HepG2 (cell line): ENCODE measurements at places on chromosomes 1 and 21. TPM values are rescaled to one million over a fixed set of nuclear protein-coding genes. Genes with fewer than 3 reads are reported as not detected.
A peak's percentile ranks its signal among the peaks of the same experiment; 100 is the strongest.

GRCh38 chr1:235888119-235888643, 21.5 kb upstream of the LYST start:
- DNase-seq = no peak
- H3K4me1 ChIP-seq = peaks cover 24% of the 10 kb centered on the region
- no peaks in the 10 kb centered on the region for H3K36me3 ChIP-seq
- no peak overlapping the region for H3K4me3 ChIP-seq
- H3K27me3 ChIP-seq = no peaks in the 10 kb centered on the region

DNA sequence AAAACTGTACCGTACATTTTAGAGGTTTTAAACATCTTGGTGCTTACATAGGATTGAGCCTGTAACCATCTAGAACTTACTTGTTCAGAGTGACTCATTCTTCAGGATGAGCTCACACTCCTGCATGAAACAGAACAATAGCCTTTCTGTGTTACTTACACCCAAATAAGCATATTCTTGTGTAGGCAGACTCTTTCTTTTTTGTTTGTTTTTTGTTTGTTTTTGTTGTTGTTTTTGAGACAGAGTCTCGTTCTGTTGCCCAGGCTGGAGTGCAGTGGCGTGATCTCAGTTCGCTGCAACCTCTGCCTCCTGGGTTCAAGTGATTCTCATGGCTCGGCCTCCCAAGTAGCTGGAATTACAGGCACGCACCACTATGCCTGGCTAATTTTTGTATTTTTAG, 3.8 kb upstream of the CA6 start:
- H3K4me3 ChIP-seq = no peak overlapping the region
- no peaks in the 10 kb centered on the region for H3K36me3 ChIP-seq
- DNase-seq = peak; percentile 72

DNA sequence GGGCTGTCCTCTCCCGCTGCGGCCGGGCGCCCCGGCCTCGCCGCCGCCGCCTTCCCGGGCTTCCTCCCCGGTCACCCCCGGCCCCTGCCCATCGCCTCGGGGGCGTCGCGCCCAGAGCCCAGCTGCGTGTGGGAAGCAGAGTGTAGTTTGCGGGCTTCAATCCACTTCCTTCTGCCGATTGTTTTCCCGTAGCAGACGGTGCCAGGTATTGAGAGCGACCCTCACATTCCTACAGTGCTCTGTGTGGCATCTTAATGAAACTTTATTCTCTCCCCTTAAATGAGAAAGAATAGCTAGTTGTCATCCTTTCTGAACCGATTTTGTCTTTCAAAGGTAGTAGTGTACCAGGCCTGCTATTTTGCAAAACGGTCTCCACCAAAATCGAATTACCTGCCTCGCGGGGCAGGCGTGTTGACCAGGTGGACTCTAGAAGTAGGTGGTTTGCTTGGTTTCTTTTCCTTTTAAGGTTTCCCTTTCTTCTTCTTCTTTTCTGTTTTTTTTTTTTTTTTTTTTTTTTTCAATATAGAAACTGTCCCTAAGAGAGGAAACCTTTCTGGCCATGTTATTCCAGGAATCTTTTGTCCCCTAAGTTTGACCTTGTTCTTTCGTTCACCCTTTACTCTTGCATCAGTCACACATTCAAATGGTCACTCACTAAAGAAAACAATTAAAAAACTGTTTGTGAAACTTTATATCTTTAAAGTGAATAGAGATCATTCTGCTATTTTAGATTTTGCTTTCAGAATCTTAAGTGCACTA, 881 bp downstream of the USP25 start:
- no peak for DNase-seq
- H3K4me1 ChIP-seq = peaks cover 18% of the 10 kb centered on the region
- H3K27me3 ChIP-seq = no peaks in the 10 kb centered on the region; the same call in 1 of the 2 replicates
- H3K27ac ChIP-seq = peak overlapping the region; percentile 78

DNA sequence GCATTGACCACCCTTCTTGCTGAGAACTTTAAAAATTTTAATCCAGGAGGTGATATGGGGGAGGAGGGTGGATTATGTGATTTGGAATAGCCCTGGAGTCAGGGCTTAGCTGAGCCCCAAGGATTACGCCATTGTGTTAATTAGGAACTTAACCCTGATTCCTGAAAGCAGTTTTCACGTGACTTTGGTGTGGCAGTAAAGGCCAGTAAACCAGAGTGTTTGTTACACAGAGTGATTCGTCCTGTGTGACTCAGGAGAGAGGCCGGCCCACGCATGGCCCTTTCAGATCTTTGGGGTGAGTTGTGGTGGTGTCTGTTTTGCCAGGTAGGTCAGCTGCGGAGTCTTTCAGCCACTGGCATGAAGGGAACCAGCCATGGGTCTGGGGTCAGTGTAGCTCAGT, 107.6 kb downstream of the NOS1AP start:
- no peaks in the 10 kb centered on the region for H3K36me3 ChIP-seq
- no peak overlapping the region for H3K4me3 ChIP-seq
- H3K4me1 ChIP-seq = peaks cover 33% of the 10 kb centered on the region
- no peak overlapping the region for H3K27ac ChIP-seq
- DNase-seq = no peak

GRCh38 chr1:230758709-230759368, 11.7 kb downstream of the CAPN9 start:
- no peak for DNase-seq
- H3K27me3 ChIP-seq = no peaks in the 10 kb centered on the region
- no peak overlapping the region for H3K4me3 ChIP-seq
- H3K36me3 ChIP-seq = no peaks in the 10 kb centered on the region

DNA sequence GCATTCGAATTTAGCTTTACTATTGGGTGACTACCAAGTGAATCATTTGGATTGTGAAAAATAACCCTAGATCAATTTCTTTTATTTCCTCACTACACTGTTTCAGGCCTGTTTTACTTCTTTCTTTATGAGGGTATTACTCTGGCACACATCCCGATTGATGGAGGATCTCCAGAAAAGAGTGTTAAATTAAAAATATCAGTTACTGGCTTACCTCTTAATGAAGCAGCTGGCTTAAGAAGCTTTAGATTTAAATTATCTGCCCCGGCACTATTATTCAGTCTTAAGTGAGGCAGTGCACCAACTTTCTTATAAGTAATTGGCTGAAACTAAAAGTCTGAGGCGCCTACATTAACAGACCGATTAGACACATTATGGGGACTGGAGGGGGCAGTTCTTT, 1097.4 kb downstream of the TTLL7 start:
- no peak for DNase-seq
- H3K4me1 ChIP-seq = no peaks in the 10 kb centered on the region
- no peak overlapping the region for H3K4me3 ChIP-seq
- H3K27me3 ChIP-seq = no peaks in the 10 kb centered on the region
- H3K36me3 ChIP-seq = no peaks in the 10 kb centered on the region

GRCh38 chr1:115976062-115976920, at the start of gene SLC22A15:
SLC22A15 (plus strand) TSS chr1:115976513; CDS start chr1:115976628, 115 bp downstream.
- no peaks in the 10 kb centered on the region for H3K36me3 ChIP-seq
- no peaks in the 10 kb centered on the region for H3K27me3 ChIP-seq
- H3K27ac ChIP-seq = no peak within 1 kb of the TSS
- no peak for DNase-seq
- H3K4me1 ChIP-seq = peaks cover 25% of the 10 kb centered on the region

- no peak overlapping the region for H3K4me3 ChIP-seq
- DNase-seq = no peak
- peaks cover 13% of the 10 kb centered on the region for H3K4me1 ChIP-seq
- H3K27ac ChIP-seq = no peak overlapping the region
Observed at GRCh38 chr1:231160895-231161666, 777 bp upstream of the TRIM67 start.

DNA sequence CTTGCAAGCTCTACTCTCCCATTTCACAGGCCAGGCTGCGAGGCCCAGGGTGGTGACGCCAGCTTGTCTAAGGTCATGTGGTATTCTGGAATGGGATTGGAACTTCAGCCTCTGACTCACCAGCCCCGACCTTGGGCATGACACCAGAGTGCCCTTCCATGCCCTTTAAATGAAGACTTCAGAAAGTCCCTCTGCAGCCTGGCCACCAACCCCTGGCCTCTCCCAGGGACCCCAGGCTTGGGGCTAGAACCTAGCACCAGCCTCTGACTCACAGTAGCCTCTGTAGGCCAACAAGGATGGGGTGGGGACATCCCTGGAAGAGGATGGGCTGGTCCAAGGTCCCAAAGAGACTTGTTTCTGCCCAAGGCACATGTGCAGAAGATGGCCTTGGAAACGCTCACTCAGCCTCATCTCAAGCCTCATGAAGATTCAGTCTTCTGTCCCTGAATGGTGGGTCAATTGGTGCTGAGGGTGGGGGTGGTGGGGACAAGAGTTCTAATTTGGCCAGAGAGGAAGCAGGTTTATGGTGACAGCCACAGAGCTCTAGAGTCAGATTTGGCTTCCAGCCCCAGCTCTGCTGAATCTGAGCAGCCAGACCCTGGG, 36.1 kb upstream of the RUNX3 start:
- H3K27me3 ChIP-seq = peaks cover 54% of the 10 kb centered on the region; the same call in 2 of the 3 replicates
- no peak overlapping the region for H3K4me3 ChIP-seq
- no peaks in the 10 kb centered on the region for H3K36me3 ChIP-seq
- DNase-seq = no peak

- no peaks in the 10 kb centered on the region for H3K36me3 ChIP-seq
- no peak overlapping the region for H3K4me3 ChIP-seq
- no peak for DNase-seq
- peaks cover 9% of the 10 kb centered on the region; the same call in 1 of the 2 replicates for H3K4me1 ChIP-seq
- no peak overlapping the region for H3K27ac ChIP-seq
- peaks cover 63% of the 10 kb centered on the region; the same call in 2 of the 3 replicates for H3K27me3 ChIP-seq
Observed at GRCh38 chr1:3060127-3060526, 8.9 kb upstream of the PRDM16 start.

- DNase-seq = no peak
- H3K27me3 ChIP-seq = no peaks in the 10 kb centered on the region
- H3K27ac ChIP-seq = no peak overlapping the region
Observed at GRCh38 chr1:219365451-219365850, 191.8 kb downstream of the LYPLAL1 start.

The NFASC gene
- polyA plus RNA-seq = not detected in 2 replicates

The CD244 gene
- not detected in 2 replicates for polyA plus RNA-seq
